ENCODE measurements at places on chromosomes 2 and 18.
A peak's percentile ranks its signal among the peaks of the same experiment; 100 is the strongest.

DNA sequence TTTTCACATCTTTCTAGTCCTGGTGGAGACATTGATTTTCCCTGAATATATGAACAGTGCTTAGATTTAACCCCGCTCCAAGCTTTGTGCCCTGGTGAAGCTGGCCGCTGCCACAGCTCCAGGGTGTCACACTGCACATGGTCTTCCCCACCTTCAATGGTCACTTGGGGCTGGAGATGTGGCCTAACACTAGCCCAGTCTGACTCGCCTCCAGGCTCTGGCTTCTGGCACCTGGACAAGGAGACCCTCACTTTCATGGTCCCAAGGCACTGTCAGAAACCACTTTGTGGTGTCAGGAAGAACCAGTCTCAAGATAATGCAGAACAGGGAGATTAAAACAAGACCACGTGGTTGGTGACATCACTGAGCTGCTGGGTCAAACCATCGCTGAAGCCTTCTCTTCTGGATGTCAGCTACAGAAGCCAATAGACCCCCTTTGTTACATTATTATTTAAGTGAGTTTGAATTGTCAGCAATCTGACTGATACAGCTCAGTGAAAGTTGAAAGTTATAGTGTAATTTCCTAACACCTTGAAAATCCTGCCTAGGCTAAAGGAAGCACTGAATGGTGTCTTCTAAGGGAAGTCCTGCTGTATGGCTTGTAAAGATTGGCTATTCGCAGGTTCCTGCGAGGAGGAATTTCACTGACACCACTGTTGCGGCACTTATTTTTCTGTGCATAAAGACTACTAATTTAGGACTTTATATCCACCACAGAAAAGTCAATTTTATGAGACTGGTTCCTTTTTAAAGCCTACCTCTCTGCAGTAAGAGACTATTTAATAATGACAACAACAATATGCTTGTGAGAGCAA is 55.0 kb upstream of the CTDP1 start:
- DNase-seq = no peak

- peak; percentile 73 for DNase-seq
Observed at GRCh38 chr2:72892506-72893173, 5.4 kb downstream of the SPR start.

DNA sequence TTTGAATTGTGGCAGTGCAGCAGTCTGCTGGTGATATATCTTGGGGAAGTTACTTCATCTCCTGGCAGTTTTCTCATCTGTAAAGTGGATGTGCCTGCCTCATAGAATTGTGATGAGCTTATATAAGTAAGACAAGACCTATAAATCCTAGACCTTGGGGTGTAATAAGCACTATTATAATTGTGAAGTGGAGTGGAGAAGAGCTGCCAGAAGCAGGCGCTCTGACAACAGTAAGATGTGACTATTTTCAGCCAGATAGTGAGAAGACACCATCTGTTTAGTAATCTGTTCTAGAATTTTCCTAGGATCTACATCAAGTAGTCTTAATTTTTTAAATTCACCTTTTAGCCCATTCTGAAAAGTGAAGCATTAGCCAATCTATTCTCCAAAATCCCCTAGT is 85.6 kb upstream of the TSPYL6 start:
- DNase-seq = no peak

- peak; percentile 61 for DNase-seq
Observed at GRCh38 chr2:172972005-172972619, 103.5 kb upstream of the MAP3K20 start.

GRCh38 chr2:188512456-188512855 is 220.8 kb downstream of the GULP1 start:
- no peak for DNase-seq

DNA sequence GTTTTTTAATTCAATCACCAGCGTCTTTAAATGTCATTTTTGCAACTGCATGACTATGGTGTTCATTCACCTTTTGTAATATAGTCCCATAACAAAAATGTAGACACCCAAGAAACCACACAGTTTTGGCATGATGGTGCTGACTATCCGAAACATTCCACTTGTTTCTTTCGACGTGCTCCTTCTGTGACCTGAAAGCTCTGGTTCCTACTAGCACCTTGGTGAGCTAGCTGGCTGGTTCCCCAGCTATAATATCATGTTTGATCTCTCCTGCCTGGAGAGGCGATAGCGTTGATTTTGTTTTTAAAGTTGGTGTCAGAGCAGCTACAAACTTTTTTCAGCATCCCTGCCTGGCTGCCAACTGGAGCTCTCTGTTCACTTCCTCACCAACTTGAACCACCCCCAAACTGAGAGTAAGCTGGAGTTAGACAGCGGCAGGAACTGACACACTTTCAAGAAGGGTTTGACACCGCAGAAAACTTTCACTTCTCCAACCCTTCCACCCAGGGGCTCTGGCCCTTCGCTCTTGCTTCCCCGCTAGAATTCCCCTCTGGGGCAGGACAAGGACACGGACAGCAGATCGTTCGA is 1.1 kb downstream of the ATAD2B start:
- DNase-seq = peak; percentile 30

DNA sequence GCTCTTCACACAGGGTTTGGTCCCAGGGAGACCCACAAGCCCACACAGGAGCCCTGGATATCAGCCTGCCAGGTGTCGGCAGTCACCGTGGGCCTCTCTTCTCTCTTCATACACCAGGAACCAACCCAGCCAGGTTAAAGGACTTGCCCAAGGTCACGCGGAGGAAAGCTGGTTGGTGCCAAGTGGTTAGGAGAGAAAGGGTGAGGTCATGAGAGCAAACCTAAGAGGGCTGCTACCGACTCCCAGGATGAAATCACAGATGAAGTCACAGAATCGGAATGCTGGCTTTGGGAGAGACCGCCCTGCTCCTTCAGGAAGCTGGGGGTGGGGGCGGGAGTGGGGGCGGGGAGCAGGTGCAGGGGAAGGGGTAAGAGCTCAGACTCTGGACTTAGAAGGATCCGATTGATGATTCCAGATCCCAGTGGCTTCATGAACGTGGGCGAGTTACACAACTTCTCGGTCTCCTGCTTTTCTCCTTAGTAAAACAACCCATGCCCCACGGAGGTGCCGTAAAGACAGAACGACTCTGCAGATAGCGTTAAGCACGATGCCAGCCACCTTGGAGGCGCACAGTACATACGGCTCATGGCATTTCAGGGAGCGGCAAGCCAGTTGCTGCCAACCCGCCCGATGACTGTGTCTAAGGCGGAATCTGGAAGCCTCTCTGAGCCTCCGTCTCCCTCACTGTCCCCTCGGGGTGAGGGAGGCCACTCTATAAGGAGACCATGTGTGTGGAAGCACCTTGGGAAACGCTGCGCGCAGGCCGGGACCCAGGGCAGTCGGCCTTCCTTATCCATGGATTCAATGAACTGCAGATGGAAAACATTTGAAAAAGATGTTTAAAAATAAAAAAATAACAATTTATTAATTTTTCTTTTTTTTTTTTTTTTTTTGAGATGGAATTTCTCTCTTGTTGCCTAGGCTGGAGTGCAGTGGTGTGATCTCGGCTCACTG is 23.0 kb upstream of the TAF1B start:
- no peak for DNase-seq

DNA sequence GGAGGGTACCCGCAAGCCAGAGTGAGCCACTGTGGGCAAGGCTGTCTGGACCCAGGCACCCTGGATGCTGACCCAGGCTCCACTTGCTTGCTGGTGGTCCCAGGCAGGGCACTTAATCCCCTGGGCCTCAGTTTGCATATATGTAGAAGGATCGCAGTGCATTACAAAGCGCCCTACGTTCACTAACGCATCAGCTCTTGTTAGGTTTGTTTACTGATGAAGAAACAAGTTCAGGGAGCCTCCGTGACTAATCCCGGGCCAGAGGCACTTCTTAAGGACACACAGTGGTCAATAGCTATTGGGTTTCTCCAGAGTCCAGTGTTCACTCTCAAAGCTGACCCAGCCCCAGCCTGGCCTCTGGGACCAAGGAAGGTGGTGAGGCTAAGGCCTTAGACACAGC is 70.2 kb downstream of the LBH start:
- DNase-seq = no peak

DNA sequence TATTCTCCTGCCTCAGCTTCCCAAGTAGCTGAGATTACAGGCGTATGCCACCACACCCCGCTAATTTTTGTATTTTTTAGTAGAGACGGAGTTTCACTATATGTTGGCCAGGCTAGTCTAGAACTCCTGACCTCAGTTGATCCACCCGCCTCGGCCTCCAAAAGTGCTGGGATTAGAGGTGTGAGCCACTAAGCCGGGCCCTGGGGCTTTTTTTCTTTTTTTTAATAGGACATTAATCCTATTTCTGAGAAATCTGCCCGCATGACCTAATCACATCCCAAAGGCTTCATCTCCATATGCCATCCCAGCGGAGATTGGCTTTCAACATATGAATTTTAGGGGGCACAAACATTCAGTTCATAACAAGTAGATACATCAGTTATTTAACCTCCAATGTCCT is 128.6 kb downstream of the CNTNAP5 start:
- no peak for DNase-seq

DNA sequence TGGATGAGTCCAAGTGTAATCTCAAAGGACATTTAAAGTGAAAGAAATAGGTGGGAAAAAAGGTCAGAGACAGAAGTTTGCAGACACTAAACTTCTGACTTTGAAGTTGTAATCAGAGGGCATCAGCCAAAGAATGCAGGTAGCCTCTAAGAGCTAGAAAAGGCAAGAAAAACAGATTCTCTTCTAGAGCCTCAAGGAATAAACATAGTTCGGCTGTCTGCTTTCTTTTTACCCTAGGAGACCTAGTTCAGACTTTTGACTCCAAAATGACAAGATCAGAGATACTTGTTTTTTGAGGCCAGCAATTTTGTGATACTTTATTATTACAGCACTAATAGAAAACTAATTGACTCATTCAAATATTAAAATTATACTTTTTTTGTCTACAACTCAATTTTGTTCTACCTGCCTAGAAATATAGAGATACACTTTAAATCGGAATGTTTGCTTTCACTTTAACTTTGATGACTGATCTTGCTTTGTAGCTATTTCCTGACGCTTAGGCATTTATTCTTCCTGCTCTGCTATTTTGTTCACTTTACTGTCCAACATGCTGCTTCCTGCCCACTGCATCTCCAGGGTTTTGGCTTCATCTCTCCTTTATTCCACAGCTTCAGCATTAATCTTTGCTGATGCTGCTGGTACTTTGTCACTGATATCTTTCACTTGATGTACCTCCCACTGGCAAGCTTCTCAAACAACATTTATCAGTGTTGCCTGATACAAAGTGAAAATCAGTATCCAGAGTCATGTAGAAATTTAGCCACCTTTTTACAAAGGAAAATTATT is 272.5 kb downstream of the DSEL start:
- no peak for DNase-seq

GRCh38 chr2:67237288-67237687 is 159.8 kb upstream of the ETAA1 start:
- DNase-seq = no peak

DNA sequence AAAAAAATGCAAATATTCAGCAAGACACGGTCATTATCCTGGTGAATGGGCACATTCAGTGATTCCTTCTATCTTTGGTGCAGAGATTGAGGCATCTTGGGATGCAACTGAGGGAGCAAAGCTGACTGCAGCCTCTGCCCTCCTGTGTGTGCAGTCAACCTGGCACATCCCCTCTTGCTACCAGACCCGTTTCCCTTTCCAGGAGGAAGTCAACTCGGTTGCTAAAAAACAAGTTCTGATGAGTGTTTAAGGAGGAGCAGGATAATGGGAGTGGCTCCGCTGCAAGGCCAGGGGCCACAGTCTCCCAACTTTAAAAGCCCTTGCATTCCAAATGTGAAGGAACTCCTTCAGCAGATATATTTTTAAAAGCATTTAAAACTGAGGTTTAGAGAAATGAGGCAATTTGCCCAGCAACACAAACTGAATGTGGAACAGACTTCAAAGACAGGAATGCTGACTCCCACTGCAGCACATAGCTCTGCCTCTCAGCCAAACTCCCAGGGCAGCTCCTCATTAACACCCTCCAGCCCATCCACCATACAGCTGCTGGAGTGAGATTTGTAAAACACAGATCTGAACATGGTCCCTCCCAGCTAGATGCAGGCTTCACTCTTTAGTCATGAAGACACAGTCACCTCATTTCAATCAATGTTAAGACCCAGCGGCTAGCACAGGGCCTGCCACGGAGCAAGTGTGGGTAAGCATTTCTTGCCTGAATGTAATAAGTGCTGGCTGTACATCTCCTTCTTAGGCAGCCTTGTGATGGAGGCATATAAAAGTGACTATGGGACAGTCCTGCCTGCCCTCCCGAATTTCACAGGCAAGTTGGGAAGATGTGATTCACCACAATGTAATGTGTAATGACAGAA is 54.3 kb downstream of the VSNL1 start:
- DNase-seq = no peak

DNA sequence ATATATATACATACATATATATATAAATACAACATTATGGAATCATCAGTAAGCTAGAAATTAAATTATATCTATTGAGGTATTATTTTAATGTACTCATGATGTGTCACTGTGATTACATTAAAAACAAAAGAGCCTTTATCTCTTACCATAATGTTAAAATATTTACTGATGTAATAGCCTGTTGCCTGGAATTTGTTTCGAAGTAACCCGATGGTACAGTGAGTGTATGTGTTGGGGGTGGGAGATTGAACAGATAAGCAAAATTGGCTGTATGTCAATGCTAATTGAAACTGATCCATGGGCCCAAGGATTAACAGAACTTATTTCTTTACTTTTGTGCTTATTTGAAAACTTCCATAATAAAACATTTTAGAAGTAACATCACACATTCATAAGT is 1473.2 kb downstream of the LRP1B start:
- DNase-seq = no peak

GRCh38 chr2:11872948-11873269 is 126.5 kb downstream of the LPIN1 start:
- no peak for DNase-seq

GRCh38 chr2:134402410-134402809 is 148.5 kb downstream of the MGAT5 start:
- no peak for DNase-seq

GRCh38 chr2:227106845-227107759 is 56.9 kb downstream of the COL4A4 start:
- peak; percentile 66 for DNase-seq

DNA sequence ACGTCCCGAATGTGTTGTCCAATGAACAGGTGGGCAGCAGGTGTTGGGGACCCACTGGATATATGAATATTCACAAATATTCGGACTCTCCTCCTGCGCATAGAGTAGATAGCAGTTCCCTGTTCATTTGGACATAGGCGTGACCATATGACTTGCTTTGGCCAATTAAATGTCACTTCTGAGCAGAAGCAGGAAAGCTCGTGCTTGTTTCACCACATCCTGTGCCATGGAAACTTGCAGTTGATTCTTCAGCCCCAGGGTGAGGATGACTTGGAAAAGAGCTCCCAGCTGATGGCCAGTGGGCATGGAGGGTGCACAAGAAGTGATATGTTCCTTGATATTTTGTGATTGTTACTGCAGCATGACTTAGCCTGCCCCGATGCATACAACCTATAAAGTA is 52.6 kb downstream of the PTPRM start:
- DNase-seq = no peak

DNA sequence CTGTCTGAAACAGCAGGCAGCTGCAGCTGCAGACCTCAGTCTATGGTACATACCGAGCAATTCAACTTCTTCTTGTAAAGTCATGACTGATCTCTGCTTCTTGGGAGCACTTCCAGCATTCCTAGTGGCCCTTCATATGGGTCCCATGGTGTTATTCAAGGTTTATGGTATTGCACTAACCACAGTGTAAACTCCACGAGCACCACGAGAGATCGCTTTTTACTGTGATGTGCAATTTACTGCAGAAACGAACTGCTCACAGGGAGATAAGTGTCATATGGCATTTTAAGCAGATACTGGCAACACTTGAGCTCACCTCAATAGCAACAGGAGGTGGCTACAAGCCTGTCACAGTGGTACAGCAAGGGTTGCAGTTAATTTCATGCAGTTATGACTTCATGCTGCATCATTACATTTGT is 38.6 kb upstream of the SH3BP4 start:
- DNase-seq = no peak

All from endothelial cell (in vitro differentiated cells).